Left renal cortex interstitium (tissue), 4 donors: ENCODE measurements at places on chromosomes 1 and 21. TPM values are rescaled to one million over a fixed set of nuclear protein-coding genes. Genes with fewer than 3 reads are reported as not detected.

TDRD10 gene
- polyA plus RNA-seq: 2.0 TPM

FAM72C gene
- 2.7 TPM for polyA plus RNA-seq

CACNA1S gene
- polyA plus RNA-seq: 0.57 TPM

- no peak for DNase-seq
Observed at GRCh38 chr1:92839442-92839841, 7.6 kb downstream of the RPL5 start.

FAM72B gene
- polyA plus RNA-seq: 4.4 TPM

C1orf94 gene
- not detected for polyA plus RNA-seq

GRCh38 chr1:6378096-6378746, 15.3 kb downstream of the ACOT7 start:
- no peak for DNase-seq

ATP6V1G3 gene
- 5.0 TPM for polyA plus RNA-seq

DNA sequence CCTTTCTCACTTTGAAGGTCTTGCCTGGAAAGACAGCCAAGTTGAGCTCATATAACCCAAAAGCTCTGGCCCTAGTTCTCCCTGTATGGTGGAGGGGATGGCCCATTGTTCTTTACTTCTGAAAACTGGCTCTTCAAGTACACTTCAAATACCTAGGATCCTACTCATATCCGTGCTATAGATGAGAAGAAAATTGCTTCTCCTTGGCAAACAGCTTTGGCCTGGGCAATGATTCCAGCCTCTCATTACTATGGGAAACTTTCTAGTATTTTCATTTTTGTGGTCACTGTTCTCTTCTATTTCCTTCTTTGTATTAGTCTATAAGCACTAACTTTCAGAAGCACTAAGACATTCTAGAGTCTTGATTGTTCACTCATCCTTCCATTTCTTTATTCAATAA, 53.7 kb downstream of the ZNF697 start:
- DNase-seq: no peak

GRCh38 chr1:75712306-75712705, 12.2 kb upstream of the ACADM start:
- no peak for DNase-seq
